ENCODE measurements at places on chromosomes 5 and 9. TPM values are rescaled to one million over a fixed set of nuclear protein-coding genes. Genes with fewer than 3 reads are reported as not detected.

DDX4 gene
- not detected for total RNA-seq

DNA sequence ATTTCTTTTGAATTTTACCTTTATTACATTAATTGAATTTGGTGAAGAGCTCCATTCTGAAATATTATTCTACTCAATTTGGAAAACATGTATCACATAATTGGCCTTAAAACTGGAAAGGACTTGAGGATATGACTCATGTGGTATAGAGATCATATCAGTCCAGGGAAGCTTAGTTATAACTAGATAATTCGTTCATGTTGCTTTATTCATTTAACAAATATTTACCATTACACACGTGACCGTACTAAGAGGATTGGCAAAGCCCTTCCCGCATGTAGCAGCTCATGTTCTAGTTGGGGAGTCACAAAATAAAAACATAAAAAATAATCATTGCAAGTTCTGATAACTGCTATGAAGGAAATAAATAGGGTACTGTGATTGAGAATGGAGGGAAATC, 1816.5 kb downstream of the MAT2B start:
- peak; percentile 57 for DNase-seq

MEGF10 gene
- total RNA-seq = not detected

- no peak for DNase-seq
Measured at GRCh38 chr9:136713550-136713949, 1.2 kb downstream of the DIPK1B start.

DNA sequence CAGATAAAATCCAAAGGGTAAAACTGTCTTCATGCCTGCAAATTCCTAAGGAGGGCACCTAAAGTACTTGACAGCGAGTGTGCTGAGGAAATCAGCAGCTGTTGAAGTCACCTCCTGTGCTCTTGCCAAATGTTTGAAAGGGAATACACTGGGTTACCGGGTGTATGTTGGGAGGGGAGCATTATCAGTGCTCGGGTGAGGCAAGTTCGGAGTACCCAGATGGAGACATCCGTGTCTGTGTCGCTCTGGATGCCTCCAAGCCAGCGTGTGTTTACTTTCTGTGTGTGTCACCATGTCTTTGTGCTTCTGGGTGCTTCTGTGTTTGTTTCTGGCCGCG, 727 bp upstream of the ADRB2 start:
- DNase-seq = peak; percentile 50

GRCh38 chr5:43648499-43649124, 45.6 kb downstream of the NNT start:
- no peak for DNase-seq

DNA sequence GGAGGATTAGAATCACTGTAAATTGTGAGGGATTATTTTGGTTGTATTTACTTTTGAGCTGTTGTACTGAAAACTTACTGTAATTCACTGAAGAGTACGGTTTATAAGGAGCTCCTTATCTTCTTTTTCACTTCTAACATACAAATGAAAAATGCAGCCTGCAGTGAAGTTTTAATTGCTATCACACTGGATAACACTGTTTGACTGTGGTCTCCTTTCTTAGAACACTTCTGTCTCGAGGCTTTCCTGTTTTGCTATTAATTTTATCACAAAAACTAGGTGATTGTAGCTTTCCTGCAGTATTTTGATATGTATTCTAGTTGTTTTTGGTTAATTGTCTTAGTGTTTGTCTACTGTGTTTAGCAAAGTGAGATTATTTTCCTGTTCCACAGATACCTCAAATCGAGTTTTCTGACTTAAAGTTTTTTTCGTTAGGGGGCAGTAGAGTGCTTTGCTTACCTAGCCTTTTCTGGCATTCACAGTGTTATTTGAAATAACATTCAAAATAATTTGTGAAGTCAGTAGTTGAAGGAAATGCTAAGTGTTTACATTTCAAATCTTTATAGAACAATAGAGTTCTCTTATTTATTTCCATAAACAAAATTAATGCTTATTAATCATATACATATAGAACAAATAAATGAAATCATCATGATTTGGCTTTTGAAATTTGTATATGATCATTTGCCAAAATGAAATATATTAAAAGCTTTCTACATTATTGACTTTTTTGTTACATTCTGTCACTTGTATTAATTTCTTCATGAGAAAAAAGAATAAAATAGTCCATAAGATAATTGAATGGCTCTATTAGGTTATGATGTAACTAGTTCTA, 52.9 kb downstream of the COMMD10 start:
- no peak for DNase-seq

CLIC3 gene
- total RNA-seq = not detected

- peak; percentile 36 for DNase-seq
Measured at GRCh38 chr9:18520416-18521047, 46.6 kb downstream of the ADAMTSL1 start.

GRCh38 chr5:149024477-149024876, 38.4 kb downstream of the SH3TC2 start:
- DNase-seq = peak; percentile 51

IL3 gene
- not detected for total RNA-seq

- peak; percentile 68 for DNase-seq
Measured at GRCh38 chr5:28301712-28302111, 1263.3 kb upstream of the CDH9 start.
